B cell (primary cell): ENCODE measurements at places on chromosomes 4 and X. TPM values are rescaled to one million over a fixed set of nuclear protein-coding genes. Genes with fewer than 3 reads are reported as not detected.
A peak's percentile ranks its signal among the peaks of the same experiment; 100 is the strongest.

DNA sequence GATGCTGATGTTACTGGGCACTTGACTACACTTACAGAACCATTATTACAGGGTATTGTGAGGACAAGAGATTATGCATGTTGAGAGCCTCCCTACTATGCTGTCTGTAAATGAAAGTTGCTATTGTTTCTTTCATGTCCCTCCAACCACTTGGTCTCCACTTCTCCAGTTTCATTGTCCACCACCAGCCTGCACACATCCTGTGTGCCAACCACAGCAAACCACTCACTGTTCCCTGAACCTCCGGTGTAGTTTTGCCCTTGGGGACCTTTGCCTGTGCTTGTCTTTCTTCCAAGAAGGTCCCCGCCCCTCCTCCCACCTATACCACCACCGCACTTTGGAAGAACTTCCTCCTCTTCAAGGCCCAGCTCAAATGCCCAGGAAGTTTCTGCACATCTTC, 43.1 kb upstream of the AFF2 start:
- no peaks in the 10 kb centered on the region for H3K27me3 ChIP-seq
- H3K36me3 ChIP-seq: no peaks in the 10 kb centered on the region
- no peak for DNase-seq
- H3K27ac ChIP-seq: no peak overlapping the region
- H3K4me1 ChIP-seq: peaks cover 37% of the 10 kb centered on the region
- no peak overlapping the region for H3K4me3 ChIP-seq

DNA sequence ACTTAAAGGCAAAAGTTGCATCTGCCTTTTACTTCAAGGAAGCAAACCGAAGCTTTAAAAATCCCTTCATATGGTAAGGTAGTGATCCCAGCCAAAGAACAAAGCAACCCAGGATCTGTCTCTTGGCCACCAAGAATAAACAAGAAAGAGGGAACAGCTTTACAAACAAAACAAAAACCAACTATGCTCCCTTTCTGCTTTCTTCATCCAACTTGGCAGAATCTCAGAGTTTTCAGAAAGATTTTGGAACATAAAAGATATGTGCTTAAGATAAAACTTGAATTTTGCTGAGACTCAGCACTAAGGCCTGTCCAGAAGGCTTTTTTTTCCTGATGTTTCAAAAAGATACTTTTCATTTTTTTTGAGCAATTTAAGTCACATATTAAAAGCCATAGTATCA, 94.0 kb downstream of the COL4A6 start:
- no peaks in the 10 kb centered on the region for H3K4me1 ChIP-seq
- H3K4me3 ChIP-seq: no peak overlapping the region
- H3K36me3 ChIP-seq: no peaks in the 10 kb centered on the region
- DNase-seq: no peak

- no peaks in the 10 kb centered on the region for H3K36me3 ChIP-seq
- H3K27ac ChIP-seq: no peak overlapping the region
These were observed 54.3 kb downstream of the SLIT2 start for GRCh38 chr4:20305976-20306375.

- H3K27me3 ChIP-seq: peaks cover 9% of the 10 kb centered on the region
- DNase-seq: peak; percentile 72
- no peak overlapping the region for H3K4me3 ChIP-seq
- H3K27ac ChIP-seq: no peak overlapping the region
- H3K4me1 ChIP-seq: peaks cover 31% of the 10 kb centered on the region
- H3K36me3 ChIP-seq: no peaks in the 10 kb centered on the region
These were observed 3.3 kb downstream of the RELL1 start for GRCh38 chr4:37682701-37683401.

DNA sequence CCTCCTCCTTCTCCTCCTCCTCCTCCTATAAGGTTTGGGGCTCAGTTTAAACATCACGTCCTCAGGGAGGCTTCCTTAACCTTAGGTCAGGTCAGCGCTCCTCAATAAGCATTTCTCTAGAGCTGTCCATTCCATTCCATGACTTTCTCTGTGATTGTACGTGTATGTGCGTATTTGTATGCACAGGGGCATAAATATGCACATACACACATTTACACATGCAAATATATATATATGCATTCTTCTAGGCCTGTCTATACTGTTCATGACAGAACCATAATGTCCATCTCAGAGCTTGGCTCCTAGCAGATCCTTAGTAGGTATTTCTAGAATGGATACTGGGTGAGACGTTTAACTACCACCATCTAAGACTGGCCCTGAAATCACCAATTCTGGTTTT, 258.6 kb downstream of the STIM2 start:
- H3K36me3 ChIP-seq: no peaks in the 10 kb centered on the region
- no peak for DNase-seq
- no peaks in the 10 kb centered on the region for H3K4me1 ChIP-seq
- H3K27me3 ChIP-seq: no peaks in the 10 kb centered on the region
- H3K4me3 ChIP-seq: no peak overlapping the region

- H3K4me3 ChIP-seq: no peak overlapping the region
- H3K36me3 ChIP-seq: no peaks in the 10 kb centered on the region
- H3K27ac ChIP-seq: no peak overlapping the region
These were observed 9.7 kb downstream of the SMIM10 start for GRCh38 chrX:135000516-135000915.

GRCh38 chrX:23896981-23897380, 10.8 kb downstream of the APOO start:
- DNase-seq: no peak
- no peaks in the 10 kb centered on the region for H3K36me3 ChIP-seq
- H3K27ac ChIP-seq: no peak overlapping the region
- peaks cover 2% of the 10 kb centered on the region for H3K4me1 ChIP-seq
- H3K27me3 ChIP-seq: no peaks in the 10 kb centered on the region

- DNase-seq: no peak
- no peak overlapping the region for H3K4me3 ChIP-seq
- H3K36me3 ChIP-seq: no peaks in the 10 kb centered on the region
- no peak overlapping the region for H3K27ac ChIP-seq
- H3K27me3 ChIP-seq: no peaks in the 10 kb centered on the region
These were observed 3.7 kb upstream of the RAB9A start for GRCh38 chrX:13685126-13685763.

DNA sequence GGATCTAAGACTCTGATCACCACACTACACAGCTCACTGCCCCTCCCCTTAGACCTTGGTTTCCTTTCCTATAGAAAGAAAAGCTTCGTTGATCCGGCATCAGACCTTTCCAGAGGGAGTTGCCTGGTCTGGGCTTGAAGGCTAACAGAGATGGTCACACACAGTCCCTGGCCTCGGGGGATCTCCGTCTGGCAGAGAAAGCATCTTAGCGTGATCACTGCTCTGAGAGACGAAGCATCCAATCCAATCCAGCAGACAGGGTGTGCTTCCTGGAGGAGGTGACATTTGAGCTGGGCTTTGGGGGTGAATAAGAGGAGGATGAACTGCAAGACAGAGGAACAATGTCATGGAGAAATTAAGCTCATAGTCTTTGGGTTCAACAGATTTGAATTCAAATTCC, 49.5 kb downstream of the HTRA3 start:
- H3K4me1 ChIP-seq: no peaks in the 10 kb centered on the region
- no peaks in the 10 kb centered on the region for H3K27me3 ChIP-seq
- H3K4me3 ChIP-seq: no peak overlapping the region
- no peaks in the 10 kb centered on the region for H3K36me3 ChIP-seq
- H3K27ac ChIP-seq: no peak overlapping the region
- DNase-seq: no peak

DNA sequence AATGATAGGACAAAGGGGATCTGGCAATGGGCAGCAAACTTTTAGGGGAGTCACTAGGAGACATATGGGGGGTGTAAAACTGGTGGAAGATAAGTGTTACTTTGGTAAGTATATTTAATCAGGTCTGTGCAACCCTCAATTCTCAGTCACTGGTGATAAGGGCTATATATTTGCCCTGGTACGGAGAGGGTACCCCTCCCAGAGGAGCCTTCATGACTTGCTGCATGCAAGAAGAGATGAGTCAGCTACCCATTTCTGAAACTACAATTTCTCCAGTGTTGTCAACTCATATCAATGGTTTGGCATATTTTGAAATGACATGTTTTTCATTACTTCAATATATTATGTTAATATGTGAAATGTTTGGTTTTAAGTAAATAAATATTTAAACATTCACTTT, 14.3 kb downstream of the SMARCAD1 start:
- DNase-seq: no peak
- no peak overlapping the region for H3K4me3 ChIP-seq
- H3K27ac ChIP-seq: no peak overlapping the region
- peaks cover 7% of the 10 kb centered on the region for H3K36me3 ChIP-seq
- H3K4me1 ChIP-seq: no peaks in the 10 kb centered on the region

DNA sequence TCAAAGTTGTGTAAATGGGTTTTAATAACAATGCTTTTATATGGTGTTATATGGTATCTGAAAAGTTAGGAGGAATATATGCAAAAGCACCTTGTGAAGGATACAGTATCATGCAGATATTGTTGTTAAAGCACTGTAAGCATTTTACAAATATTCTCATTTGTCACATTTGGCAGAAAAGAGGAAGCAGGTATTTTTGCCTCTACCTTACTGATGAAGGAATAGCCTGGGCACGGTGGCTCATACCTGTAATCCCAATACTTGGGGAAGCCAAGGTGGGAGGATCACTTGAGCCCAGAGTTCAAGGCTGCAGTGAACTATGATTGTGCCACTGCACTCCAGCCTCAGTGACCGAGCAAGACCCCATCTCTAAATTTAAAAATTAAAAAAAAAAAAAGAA, 12.2 kb upstream of the GDPD2 start:
- no peaks in the 10 kb centered on the region for H3K27me3 ChIP-seq
- no peaks in the 10 kb centered on the region for H3K4me1 ChIP-seq
- no peak for DNase-seq
- H3K36me3 ChIP-seq: no peaks in the 10 kb centered on the region
- H3K27ac ChIP-seq: no peak overlapping the region
- H3K4me3 ChIP-seq: no peak overlapping the region

GRCh38 chr4:83362492-83363329, 28.1 kb upstream of the HPSE start:
- H3K36me3 ChIP-seq: no peaks in the 10 kb centered on the region
- no peak overlapping the region for H3K27ac ChIP-seq
- no peaks in the 10 kb centered on the region for H3K4me1 ChIP-seq
- no peak overlapping the region for H3K4me3 ChIP-seq
- peak; percentile 28 for DNase-seq
- H3K27me3 ChIP-seq: no peaks in the 10 kb centered on the region

DNA sequence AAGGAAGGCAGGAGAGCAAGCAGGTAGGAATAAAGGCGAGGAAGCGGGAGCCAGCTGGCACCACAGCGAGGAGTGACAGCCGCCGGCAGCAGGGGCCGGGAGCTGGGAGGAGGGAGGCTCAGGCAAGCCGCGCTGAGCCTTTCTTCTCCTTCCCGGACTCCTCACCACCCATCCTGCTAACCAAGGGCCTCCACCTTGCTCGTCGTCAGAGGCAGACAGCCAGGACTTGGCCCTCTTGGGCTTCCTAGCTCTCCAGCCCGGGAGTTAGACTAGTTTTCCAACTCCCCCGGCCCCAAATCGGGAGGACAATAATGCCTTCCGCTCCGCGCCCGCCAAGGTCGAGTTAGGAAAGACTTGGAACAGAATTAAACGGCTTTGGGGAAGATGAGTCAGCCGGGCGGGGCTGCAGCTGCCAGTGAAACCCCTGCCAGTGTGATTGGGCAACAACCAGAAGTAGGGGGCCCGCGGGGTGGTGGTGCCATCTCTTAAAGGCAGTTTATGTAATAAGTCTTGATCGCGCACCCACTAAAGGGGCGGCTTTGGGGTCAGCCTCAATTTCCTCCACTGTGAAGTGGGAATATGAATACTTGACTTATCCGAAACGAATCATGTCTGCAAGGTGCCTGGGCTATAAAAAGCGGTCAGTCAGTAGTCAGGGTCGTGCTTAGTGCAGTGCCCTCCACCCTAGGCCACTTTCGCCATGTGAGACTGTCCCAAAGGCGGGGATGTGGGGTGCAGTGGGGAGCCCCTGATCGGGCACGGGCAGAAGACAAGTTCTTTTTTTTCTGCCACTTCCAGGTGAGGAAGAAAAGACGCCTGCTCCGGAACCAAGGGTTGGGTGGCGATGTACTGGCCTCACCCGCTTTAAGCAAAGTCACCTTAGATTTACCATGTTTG, 6.7 kb upstream of the HSD17B10 start:
- H3K27ac ChIP-seq: no peak overlapping the region
- peak overlapping the region; percentile 59 for H3K4me3 ChIP-seq
- H3K36me3 ChIP-seq: no peaks in the 10 kb centered on the region

DNA sequence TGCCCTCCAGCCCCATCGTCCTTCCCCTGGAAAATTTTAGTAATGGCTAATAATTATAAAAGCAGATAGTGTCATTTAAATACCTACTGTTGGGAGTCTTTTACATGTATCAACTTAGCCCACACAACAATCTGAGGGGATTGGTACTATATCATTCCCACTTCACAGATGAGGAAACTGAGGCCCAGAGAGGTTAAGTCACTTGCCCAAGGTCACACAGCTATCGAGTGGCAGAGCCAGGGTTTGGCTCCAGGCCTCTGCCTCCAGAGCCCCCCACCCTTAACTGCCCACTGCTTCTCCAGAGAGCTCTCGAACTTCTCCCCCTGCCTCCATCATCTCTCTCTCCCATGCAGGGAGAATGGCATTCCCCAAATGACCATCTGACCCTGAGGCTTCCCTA, 7.4 kb downstream of the C4orf50 start:
- H3K4me1 ChIP-seq: no peaks in the 10 kb centered on the region
- H3K36me3 ChIP-seq: no peaks in the 10 kb centered on the region
- H3K27ac ChIP-seq: no peak overlapping the region

DNA sequence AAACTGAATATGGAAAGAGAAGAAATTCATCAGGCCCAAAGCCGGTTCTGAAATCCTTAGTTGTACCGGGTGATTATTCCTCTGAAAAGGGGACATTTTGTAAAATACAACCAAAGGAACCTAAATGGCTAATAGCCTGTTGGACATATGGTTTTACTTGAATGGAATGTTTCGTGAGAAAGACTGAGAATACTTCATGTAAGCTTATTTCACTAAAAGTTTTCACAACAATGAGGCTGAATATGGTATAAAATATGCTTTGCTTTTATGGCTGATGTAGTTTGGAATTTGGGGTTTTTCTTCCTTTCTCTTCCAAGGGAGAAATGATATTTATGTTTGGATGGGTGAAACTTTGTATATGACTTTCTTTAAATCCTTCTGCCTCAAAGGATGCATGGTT, 2.7 kb downstream of the GRIA3 start:
- H3K36me3 ChIP-seq: no peaks in the 10 kb centered on the region
- H3K4me3 ChIP-seq: no peak overlapping the region
- no peaks in the 10 kb centered on the region for H3K27me3 ChIP-seq
- H3K4me1 ChIP-seq: no peaks in the 10 kb centered on the region
- no peak for DNase-seq
- no peak overlapping the region for H3K27ac ChIP-seq

GRCh38 chrX:103663981-103664762, 22.3 kb downstream of the MORF4L2 start:
- no peaks in the 10 kb centered on the region for H3K4me1 ChIP-seq
- no peak overlapping the region for H3K4me3 ChIP-seq
- no peaks in the 10 kb centered on the region for H3K27me3 ChIP-seq
- no peak overlapping the region for H3K27ac ChIP-seq

Gene AKAP14
- not detected in 2 replicates for polyA plus RNA-seq

Gene OPHN1
- polyA plus RNA-seq: 0.03 TPM in 1 of 2 replicates, not detected in the other

Gene RPGR
- polyA plus RNA-seq: 4.2 and 7.3 TPM in 2 replicates

Gene ARR3
- not detected in 2 replicates for polyA plus RNA-seq

Gene SMIM10
- polyA plus RNA-seq: 0.36 and 0.52 TPM in 2 replicates

Gene SLC26A1
- polyA plus RNA-seq: 0.03 TPM in 1 of 2 replicates, not detected in the other

Gene CLDN22
- not detected in 2 replicates for polyA plus RNA-seq

Gene TNIP3
- not detected in 2 replicates for polyA plus RNA-seq

Gene OR13H1
- polyA plus RNA-seq: not detected in 2 replicates

Gene BANK1
- polyA plus RNA-seq: 353 and 373 TPM in 2 replicates

Gene FAM47A
- not detected in 2 replicates for polyA plus RNA-seq

Gene GPR119
- polyA plus RNA-seq: not detected in 2 replicates

Gene NDST3
- not detected in 2 replicates for polyA plus RNA-seq

Gene INTU
- not detected in 2 replicates for polyA plus RNA-seq

Gene ARAP2
- polyA plus RNA-seq: 13.2 and 18.3 TPM in 2 replicates

Gene MAGED4
- polyA plus RNA-seq: 4.8 and 12.2 TPM in 2 replicates

Gene ARHGEF6
- polyA plus RNA-seq: 29.6 and 31.4 TPM in 2 replicates

Gene LRAT
- not detected in 2 replicates for polyA plus RNA-seq

Gene USP17L25
- polyA plus RNA-seq: not detected in 2 replicates
